KBM-7 (cell line): ENCODE measurements at places on chromosomes 4 and X.

DNA sequence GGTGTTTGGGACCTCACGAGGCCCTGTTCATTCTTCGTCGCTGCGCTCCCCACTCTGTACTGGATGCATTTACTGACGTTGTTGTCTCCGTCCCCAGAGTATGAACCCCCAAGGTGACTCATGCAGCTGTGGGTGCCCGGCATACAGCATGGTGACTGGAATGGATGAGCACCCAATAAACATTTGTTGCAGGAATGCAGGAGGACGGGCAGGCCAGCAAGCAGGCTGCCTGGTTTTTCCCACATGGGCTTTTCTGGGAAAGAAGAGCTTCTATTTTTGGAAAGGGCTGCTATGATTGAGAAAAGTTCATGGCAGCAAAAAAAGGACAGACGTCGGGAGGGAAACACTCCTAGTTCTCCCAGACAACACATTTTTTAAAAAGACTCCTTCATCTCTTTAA lies 893 bp upstream of the SOD3 start:
- DNase-seq = no peak

GRCh38 chrX:11266573-11267003 lies 26.6 kb upstream of the AMELX start:
- no peak for DNase-seq

GRCh38 chr4:92317047-92317446 lies 13.3 kb downstream of the GRID2 start:
- DNase-seq = no peak

- no peak for DNase-seq
Measured at GRCh38 chr4:30753316-30753715, 33.1 kb downstream of the PCDH7 start.

DNA sequence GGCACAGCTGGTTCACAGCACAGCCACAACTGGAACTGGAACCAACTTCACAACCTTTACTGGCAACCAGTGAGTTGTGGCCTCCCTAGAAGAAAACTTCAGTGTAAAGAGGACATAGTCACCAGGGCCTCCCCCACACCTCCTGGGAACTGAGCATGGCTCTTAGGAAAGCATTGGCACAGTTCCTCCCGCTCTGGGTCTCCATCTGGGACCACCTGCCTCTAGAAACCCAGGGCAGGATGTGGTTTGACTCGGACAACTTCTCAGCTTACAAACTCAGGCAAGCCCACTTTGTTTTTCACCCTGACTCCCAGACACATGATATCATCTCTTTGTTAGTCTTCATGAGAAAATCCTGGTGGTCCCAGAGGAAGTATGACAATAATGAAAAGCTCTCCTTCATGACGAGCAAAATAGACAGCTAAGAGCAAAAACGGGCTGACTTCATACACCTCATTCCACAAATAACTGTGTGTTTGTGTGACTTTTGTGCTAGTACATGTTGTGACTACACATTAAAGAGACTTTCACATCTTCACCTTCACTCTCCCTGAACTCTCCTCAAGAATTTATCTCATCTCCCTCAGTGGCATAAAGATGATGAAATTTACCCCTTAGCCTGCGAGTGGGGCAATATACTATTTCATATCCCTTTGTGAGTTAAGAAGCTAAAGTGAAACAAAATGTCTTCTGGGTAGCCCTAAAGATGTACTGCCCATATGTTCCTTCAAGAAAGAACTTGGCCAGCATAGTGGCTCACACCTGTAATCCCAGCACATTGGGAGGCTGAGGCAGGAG lies 75.4 kb downstream of the SH3KBP1 start:
- DNase-seq = peak; percentile 75
